LoVo (cell line): ENCODE measurements at places on chromosomes 3 and 15.
A peak's percentile ranks its signal among the peaks of the same experiment; 100 is the strongest.

DNA sequence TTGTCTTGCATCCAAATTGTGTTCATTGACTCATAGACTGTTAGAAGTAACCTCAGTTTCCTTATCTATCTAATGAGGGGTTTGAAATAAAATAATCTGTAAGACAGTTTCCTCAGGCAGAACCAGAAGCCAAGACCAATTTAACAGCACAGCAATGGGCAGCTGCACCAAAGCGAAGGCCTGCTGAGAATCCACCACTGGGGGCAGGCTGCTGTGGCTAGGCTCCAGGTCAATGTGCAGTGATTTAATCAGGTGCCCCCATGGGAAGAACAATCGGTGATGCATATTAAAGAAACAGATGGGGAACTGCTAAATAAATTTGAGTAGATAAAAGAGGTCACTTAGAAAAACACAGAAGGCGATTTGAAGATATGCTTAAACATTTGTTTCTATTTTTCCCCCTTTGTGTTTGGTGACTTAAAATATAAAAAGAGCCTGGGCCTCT, 28.0 kb upstream of the TMOD3 start:
- peak; percentile 21 for DNase-seq

- DNase-seq = no peak
Measured at GRCh38 chr3:193946945-193947344, 189.0 kb upstream of the HES1 start.

- DNase-seq = peak; percentile 36
Measured at GRCh38 chr3:170465955-170466354, 47.3 kb downstream of the CLDN11 start.

DNA sequence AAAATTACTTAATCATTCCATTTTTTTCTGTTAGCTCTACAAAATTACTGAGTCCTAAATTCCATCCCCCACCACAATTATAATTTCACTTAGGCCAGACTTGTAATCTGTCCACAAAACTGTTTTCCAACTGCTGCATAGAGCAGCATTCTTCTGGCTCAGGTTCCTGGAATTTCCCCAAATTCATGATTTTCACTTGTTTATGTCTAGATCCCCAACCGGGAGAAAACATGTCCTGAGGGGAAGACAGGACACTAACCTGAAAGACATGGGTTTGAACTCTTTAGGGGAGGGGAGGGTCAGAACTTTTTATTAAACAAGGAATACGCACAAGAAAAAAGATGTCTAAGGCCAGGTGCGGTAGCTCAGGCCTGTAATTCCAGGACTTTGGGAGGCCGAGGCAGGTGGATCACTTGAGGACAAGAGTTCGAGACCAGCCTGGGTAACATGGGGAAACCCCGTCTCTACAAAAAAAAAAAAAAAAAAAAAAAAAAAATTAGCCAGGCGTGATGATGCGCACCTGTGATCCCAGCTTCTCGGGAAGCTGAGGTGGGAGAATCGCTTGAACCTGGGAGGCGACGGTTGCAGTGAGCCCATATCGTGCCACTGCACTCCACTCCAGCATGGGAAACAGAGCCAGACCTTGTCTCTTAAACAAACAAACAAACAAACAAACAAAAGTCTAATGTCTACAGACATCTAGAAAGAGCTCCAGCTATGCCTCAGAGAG, 1.5 kb downstream of the ETFA start:
- no peak for DNase-seq

DNA sequence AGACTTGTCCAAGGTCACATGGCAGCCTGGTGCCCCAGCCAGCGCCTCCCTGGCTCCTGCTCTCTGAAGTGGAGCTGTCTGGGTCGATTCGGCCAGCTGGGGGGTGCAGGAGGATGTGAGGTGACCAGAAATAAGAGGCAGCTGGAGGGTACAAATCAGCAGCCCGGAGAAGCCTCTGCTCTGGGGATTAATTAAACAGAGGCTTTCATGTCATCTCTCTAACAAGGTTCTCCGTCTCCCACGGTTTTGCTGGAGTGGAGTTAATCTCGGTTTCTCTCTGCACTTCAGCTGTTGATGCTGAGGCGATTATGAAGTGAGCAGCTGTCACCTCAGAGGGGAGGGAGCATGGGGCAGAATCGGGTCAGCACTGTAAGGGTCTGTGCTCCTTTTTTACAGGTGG, 236.8 kb downstream of the TLE3 start:
- no peak for DNase-seq

- DNase-seq = no peak
Measured at GRCh38 chr3:126156468-126156867, 23.9 kb downstream of the ALDH1L1 start.

DNA sequence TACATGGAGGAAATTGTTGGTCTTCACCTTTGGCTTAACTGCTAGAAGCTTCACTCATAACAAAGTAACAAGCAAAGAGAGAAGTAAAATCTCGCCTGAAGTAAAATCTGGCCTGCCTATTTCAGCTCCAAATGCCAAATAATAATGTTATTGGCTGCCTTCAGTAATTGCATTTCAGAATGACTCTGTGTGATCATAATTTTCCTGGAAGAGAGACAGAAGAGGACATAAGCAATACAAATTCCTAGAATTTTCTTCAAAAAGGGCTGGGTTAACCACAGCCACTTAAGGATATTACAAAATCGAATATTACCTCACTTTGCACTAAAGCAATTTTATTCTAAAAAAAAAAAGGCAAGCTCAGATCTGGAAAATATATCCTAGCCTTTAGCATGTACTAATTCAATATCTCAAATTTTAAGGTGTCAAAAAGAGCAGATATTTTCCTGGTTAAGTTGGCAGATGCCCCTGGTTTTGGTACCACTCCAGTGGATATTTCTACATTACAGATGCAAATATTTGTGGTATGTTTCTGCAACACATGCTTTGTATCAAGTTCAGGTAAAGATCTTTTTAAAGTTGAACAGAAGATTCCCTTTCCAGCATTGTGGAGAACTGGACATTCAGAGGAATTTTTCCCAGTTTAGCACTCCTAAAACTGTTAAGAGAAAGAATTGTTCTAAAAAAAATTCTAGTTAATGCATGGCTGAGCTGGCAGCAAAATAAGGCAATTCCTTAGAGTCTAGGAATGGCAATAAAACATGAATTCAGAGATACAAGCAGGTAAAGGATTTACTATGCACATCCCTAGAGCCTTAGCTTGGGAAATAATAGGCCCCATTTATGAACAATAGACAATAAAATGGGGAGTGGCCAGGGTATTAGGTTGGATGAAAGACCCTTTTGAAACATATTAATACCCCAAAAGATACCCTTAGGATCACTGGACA, 116.7 kb downstream of the STAC start:
- DNase-seq = no peak

DNA sequence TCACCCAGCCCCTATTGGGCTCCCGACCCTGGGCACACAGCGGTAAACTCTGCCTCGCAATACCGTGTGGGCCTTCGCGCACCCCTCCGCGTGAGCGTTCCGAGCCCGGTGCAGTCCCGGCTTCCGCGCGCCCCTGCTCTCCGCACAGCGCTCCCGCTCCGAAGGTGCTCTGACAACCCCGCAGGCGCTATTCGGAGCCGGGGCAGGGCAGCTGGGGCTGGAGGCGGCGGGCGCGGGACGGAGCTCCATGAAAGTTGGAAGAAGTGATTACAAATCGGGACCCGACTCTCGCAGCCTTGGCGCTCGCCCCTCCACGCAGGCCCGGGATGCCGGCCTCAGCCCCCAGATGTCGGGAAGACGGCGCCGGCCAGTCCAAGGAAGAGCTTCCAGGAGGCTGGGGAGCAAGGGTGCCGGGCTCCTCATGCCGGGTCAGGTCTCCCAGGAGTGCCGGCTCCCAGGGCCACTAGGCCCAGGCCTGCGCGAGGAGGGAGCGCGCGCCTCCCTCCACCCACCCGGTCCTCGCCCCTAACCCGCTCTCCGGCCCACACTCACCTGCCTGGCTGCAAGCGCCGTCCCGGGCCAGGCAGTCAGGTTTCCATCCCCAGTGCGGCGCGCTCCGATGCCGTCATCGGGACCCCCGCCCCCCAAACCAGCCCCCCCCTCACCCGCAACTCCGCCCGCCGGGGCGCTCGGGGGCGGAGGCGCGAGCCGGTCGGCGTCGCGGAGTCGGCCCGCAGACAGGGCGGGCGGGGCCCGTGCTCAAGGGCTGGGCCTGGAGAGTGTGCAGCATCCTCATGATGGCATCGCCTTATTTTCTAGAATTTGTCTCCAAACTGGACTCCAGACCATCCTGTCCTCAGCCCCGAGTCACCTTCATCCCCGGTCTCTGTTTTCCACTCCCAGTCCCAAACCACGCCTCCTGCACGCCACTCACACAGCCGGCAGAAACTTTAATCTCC, at the start of gene KIF7:
TSS of gene KIF7 (minus strand) at position 621 of the 959 bp plus-strand sequence. CDS start 2,537 bp downstream, outside the sequence.
- DNase-seq = peak; percentile 25

GRCh38 chr3:171994646-171995428, 44.5 kb upstream of the FNDC3B start:
- DNase-seq = no peak

- no peak for DNase-seq
Measured at GRCh38 chr3:111318289-111318688, 223.7 kb upstream of the CD96 start.

GRCh38 chr3:120477781-120478180, 27.0 kb upstream of the FSTL1 start:
- no peak for DNase-seq

- DNase-seq = no peak
Measured at GRCh38 chr3:99927671-99928457, 110.2 kb downstream of the CMSS1 start.

DNA sequence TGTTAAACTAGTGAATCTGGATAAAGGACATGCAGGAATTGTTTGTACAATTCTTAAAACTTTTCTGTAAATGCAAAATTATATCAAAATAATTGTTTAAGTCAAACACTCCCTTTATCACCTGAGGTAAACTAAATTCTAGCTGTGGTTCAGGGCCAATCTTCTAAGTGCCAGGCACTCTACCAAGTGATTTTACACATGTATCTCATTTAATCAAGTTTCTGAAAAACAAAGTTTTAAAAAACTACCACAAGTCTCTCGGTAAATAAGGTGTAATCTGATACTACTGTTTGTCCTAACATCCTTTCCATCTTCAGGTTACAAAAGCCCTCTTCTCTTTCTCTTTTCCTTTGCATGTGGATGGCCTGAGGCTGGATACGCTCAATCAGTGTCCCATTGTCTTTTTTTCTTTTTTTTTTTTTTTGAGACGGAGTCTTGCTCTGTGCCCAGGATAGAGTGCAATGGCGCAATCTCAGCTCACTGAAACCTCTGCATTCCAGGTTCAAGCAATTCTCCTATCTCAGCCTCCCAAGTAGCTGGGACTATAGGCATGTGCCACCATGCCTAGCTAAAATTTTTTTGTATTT, 19.3 kb downstream of the IFT80 start:
- no peak for DNase-seq

- DNase-seq = no peak
Measured at GRCh38 chr3:197475514-197475913, 80.3 kb downstream of the BDH1 start.

DNA sequence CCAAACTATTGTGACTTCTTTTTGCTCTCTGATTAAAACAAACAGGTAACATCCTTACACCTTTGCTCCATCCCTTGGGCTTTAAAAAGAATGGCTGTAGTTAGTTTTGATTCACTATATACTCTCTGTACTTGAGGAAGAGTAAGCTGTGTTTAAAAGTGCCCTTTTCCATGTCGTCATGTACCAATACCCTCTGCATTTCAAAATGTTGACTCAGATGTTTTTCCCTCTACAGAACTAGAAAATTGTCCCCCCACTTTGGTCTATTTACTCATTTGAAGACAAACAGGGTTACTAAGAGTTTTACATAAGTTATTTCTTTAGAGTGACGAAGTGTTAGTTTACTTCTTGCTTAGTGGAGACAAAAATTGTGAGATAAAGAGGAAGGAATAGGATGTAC, 62.7 kb downstream of the TASOR start:
- no peak for DNase-seq

- DNase-seq = no peak
Measured at GRCh38 chr3:168325684-168326083, 230.0 kb upstream of the GOLIM4 start.

- DNase-seq = no peak
Measured at GRCh38 chr15:77656294-77656693, 23.6 kb upstream of the LINGO1 start.

GRCh38 chr15:35256141-35256540, 171.0 kb upstream of the NANOGP8 start:
- no peak for DNase-seq

DNA sequence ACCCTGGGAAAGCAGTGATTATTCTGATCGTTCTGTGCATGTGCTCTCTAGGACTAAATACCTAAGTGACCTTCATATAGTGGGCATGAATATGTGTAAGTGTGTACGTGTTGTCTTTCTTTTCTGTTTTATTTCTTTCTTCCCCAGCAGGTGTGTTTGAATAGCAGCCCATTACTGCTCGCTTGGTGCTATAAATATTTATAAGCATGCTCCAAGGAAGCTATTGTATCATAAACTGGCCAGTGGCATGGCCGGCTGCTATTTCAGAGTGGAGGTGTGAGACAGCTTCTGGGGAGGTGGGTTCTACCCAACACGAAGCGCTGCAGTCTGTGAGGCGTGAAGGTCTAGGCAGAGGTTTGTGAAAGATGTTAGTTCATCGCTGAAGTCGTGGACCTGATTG, 641.8 kb downstream of the NTRK3 start:
- no peak for DNase-seq
